ENCODE measurements at places on chromosomes 5 and 9. TPM values are rescaled to one million over a fixed set of nuclear protein-coding genes. Genes with fewer than 3 reads are reported as not detected.
A peak's percentile ranks its signal among the peaks of the same experiment; 100 is the strongest.

DNA sequence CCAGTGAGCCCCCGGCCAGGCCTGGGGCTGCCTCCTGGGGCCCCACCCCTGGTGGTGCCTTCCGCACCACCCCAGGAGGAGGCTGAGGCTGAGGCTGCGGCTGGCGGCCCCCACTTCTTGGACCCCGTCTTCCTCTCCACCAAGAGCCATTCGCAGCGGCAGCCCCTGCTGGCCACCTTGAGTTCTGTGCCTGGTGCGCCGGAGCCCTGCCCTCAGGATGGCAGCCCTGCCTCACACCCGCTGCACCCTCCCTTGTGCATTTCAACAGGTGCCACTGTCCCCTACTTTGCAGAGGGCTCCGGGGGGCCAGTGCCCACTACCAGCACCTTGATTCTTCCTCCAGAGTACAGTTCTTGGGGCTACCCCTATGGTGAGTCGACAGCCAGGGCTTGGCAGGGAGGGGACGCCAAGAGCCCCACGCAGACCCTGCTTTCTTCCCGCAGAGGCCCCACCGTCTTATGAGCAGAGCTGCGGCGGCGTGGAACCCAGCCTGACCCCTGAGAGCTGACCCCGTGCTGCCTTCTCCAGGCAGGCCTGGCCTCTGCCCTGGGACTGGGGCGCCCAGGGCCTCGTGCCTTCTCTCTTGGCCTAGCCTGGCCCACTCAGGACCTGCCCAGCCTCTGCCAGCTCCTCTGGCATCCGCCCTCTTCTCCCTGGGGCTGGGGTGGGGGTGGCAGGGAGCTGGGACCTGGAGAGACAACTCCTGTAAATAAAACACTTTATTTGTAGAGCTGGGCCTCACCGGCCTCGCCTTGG, 4.0 kb upstream of the EHMT1 start:
- H3K27me3 ChIP-seq: no peaks in the 10 kb centered on the region
- no peak for DNase-seq
- H3K36me3 ChIP-seq: peaks cover 31% of the 10 kb centered on the region
- peaks cover 4% of the 10 kb centered on the region for H3K4me1 ChIP-seq

Gene SIGMAR1
- 165 TPM for total RNA-seq

Gene HCN1
- 0.09 TPM for total RNA-seq

Gene ANXA2R
- total RNA-seq: 1.4 TPM

Gene LOX
- 3.6 TPM for total RNA-seq

Gene RAB3C
- 0.07 TPM for total RNA-seq

GRCh38 chr5:136052692-136053335, 24.0 kb downstream of the TGFBI start:
- no peaks in the 10 kb centered on the region for H3K4me1 ChIP-seq
- no peaks in the 10 kb centered on the region for H3K36me3 ChIP-seq
- H3K27me3 ChIP-seq: no peaks in the 10 kb centered on the region
- no peak overlapping the region for H3K4me3 ChIP-seq
- no peak overlapping the region for H3K27ac ChIP-seq
- no peak for DNase-seq

DNA sequence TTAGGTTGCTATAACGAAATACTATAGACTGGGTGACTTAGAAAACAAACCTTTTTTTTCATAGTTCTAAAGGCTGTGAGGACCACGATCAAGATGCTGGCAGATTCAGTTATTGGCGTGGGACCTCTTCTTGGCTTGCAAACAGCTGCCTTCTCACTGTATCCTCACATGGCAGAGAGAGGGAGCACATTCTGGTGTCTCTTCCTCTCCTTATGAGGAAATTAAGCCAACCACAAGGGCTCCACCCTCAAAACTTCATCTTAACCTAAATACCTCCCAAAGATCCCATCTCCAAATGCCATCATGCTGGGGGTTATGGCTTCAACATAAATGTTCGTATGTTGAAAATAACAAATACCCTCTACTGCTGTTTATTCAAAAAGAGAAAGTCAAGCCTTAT, 197.1 kb downstream of the CEMIP2 start:
- DNase-seq: no peak
- H3K4me1 ChIP-seq: peaks cover 7% of the 10 kb centered on the region
- H3K27me3 ChIP-seq: no peaks in the 10 kb centered on the region
- H3K4me3 ChIP-seq: no peak overlapping the region
- H3K36me3 ChIP-seq: no peaks in the 10 kb centered on the region

Gene CCDC187
- not detected for total RNA-seq

DNA sequence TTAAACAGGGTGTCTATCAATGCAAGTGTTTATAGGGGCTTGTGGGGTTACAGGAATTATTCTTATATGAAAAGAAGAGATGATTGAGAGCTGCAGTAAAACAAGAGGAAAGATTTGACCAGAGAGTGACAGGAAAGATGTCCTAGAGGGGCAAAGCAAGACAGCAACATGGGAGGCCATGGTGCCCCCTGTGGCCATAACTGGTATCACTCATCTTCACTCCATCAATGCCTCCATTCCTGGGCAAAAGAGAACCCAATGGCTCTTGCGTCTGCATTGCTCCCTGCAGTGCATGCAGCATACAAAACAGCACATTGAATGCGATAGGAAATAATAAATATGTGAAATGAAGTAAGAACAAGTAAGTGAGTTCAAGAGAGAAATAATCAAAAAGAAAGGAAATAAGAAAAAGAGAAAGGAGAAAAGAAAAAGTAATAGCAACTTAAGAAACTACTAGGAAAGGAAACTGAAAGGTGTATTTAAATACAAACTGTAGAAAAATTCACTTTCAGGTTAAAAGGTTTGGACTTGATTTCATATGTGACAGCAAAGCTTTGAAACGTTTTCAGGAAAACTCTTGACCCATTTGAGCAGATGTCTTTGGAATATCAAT, 206.6 kb downstream of the SEMA5A start:
- H3K36me3 ChIP-seq: no peaks in the 10 kb centered on the region
- DNase-seq: peak; percentile 9
- no peaks in the 10 kb centered on the region for H3K27me3 ChIP-seq
- no peak overlapping the region for H3K4me3 ChIP-seq
- no peaks in the 10 kb centered on the region for H3K4me1 ChIP-seq
- H3K27ac ChIP-seq: no peak overlapping the region

DNA sequence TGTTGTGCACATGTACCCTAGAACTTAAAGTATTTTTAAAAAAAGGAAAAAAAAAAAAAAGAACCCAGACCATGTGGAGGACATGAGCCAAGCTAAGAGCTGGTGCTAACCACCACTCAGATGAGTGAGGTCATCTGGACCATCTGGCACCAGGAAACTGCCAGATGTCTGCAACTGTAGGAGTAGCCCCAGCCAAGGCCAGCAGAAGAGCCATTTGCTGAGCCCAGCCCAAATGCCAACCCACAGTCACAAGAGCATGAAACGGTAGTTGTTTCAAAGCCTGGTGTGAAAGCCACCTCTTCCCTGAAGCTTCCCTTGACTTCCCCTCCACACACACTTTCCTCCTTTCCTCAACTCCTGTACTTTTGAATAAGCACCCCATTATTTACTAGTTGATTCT, 69.2 kb upstream of the FCN1 start:
- no peak for DNase-seq
- no peaks in the 10 kb centered on the region for H3K36me3 ChIP-seq
- H3K27me3 ChIP-seq: no peaks in the 10 kb centered on the region

Gene URM1
- 67.0 TPM for total RNA-seq

Gene MTREX
- total RNA-seq: 139 TPM

GRCh38 chr5:126461838-126462237, 38.6 kb downstream of the GRAMD2B start:
- no peak overlapping the region for H3K4me3 ChIP-seq
- no peaks in the 10 kb centered on the region for H3K36me3 ChIP-seq
- H3K4me1 ChIP-seq: no peaks in the 10 kb centered on the region
- no peak for DNase-seq
- no peak overlapping the region for H3K27ac ChIP-seq

DNA sequence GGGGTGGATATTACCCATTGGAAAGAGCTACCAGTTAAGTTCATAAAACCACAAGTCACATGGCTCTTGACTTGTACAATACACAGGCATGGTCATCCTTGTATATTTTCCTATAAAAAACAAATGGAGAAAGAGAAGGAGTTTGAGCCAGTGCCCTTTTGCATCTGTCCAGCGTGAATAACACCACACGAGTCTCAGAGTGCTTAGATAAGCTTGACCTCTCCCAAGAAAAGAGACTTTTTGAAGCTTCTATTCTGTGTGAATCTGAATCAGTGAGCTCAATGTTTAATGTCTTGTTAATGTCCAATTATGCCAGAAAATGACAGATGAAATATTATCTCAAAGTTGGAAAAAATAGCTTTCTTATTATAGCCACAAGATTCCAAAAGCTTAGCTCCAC, 30.9 kb upstream of the LPAR1 start:
- H3K4me3 ChIP-seq: no peak overlapping the region
- H3K36me3 ChIP-seq: no peaks in the 10 kb centered on the region
- H3K27ac ChIP-seq: no peak overlapping the region
- DNase-seq: no peak
- H3K27me3 ChIP-seq: no peaks in the 10 kb centered on the region

Gene BTNL9
- not detected for total RNA-seq

Gene RNF224
- 0.17 TPM for total RNA-seq

Gene RABGAP1
- total RNA-seq: 64.0 TPM

Gene FBP1
- not detected for total RNA-seq

Gene KCTD16
- total RNA-seq: 1.1 TPM

DNA sequence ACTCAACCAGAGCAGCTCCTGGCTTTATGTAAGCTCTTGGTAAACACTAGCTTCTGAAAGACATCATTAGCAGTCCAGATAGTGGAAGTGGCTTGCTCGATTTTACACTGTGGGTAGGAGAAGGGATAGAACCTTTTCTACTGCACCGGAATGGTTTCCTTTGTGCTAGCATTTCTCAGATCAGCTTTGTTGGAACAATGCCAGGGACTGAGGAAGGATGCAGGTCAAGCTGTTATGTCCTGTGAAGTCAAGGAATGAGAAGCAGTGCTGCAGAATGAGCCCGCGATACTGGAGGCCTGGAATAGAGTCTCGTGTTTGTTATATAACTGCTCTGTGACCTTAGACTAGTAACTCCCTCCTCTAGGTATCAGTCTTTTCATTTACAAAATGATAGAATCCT, 233.6 kb downstream of the GABRB2 start:
- H3K27me3 ChIP-seq: no peaks in the 10 kb centered on the region
- H3K27ac ChIP-seq: no peak overlapping the region
- no peaks in the 10 kb centered on the region for H3K4me1 ChIP-seq
- no peaks in the 10 kb centered on the region for H3K36me3 ChIP-seq
- H3K4me3 ChIP-seq: no peak overlapping the region

GRCh38 chr9:82382887-82383616, 394.5 kb downstream of the SPATA31D1 start:
- H3K36me3 ChIP-seq: no peaks in the 10 kb centered on the region
- H3K4me1 ChIP-seq: no peaks in the 10 kb centered on the region
- no peak overlapping the region for H3K4me3 ChIP-seq
- H3K27me3 ChIP-seq: no peaks in the 10 kb centered on the region
- peak; percentile 38 for DNase-seq

DNA sequence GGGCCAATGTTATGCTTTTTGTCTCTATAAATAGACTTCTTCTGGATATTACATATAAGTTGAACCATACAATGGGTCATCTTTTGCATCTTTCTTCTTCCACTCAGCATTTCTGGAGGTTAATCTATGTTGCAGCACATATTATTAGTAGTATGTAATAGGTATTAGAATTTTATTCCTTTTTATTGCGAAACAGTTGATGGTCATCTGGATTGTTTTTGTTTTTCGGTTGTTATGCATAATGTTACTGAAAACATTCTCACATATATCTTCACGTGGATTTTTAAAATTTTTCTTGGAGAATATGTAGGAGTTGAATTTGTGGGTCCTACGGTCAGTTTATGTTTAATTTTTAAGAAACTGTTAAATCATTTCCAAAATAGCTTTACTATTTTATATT, 466.8 kb downstream of the SLCO4C1 start:
- H3K4me3 ChIP-seq: no peak overlapping the region
- no peaks in the 10 kb centered on the region for H3K36me3 ChIP-seq
- no peak for DNase-seq

DNA sequence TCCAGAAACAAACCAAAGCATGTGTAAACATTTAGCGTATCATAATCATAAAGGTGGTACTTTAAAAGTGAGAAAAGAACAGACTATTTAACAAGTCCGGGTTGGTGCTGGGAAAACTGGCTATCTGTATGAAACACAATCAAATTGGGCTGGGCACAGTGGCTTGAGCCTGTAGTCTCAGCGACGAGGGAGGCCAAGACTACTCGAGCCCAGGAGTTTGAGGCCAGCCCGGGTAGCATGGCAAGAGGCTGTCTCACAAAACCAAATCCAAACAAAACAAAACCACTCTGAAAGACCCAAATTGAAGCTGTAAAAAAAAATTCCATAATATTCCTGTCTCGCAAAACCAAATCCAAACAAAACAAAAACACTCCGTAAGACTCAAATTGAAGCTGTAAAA, 4.3 kb downstream of the MRNIP start:
- no peak overlapping the region for H3K27ac ChIP-seq
- no peaks in the 10 kb centered on the region for H3K27me3 ChIP-seq
- DNase-seq: no peak
- H3K4me3 ChIP-seq: no peak overlapping the region
- peaks cover 13% of the 10 kb centered on the region for H3K36me3 ChIP-seq
- no peaks in the 10 kb centered on the region for H3K4me1 ChIP-seq

DNA sequence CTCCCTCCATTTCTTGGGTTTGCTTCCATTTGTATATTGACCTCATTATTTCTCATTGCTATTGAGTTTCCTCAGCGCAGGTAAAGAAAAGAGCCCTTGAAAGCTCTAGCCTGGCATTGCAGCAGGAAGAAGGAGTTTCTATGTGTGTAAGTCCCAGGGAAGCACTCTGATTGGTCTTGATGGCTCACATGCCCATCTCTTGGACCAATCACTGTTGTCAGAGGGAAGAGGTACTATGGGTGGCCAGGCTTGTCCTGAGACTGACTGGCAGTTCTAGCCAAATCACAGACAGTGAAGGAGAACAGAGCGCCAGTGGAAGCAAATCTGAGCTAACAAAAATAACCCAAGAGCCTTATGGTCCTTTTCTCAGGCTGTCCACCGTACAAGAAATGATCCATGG, 219.0 kb downstream of the PAX5 start:
- H3K27me3 ChIP-seq: peaks cover 9% of the 10 kb centered on the region
- no peaks in the 10 kb centered on the region for H3K36me3 ChIP-seq
- H3K4me1 ChIP-seq: no peaks in the 10 kb centered on the region
- no peak for DNase-seq
- H3K4me3 ChIP-seq: no peak overlapping the region

GRCh38 chr5:88666761-88667495, 216.1 kb downstream of the MEF2C start:
- H3K27me3 ChIP-seq: no peaks in the 10 kb centered on the region
- peak; percentile 54 for DNase-seq
- H3K36me3 ChIP-seq: no peaks in the 10 kb centered on the region
- peak overlapping the region; percentile 50 for H3K4me3 ChIP-seq
- peaks cover 33% of the 10 kb centered on the region for H3K4me1 ChIP-seq

GRCh38 chr9:134722120-134722701, 80.6 kb downstream of the COL5A1 start:
- H3K4me1 ChIP-seq: no peaks in the 10 kb centered on the region
- H3K27me3 ChIP-seq: no peaks in the 10 kb centered on the region
- no peak overlapping the region for H3K4me3 ChIP-seq
- H3K27ac ChIP-seq: no peak overlapping the region

Gene TERT
- 14.2 TPM for total RNA-seq

GRCh38 chr9:71647094-71647591, 121.2 kb downstream of the CEMIP2 start:
- DNase-seq: peak; percentile 94
- no peaks in the 10 kb centered on the region for H3K36me3 ChIP-seq
- H3K27me3 ChIP-seq: no peaks in the 10 kb centered on the region
- H3K27ac ChIP-seq: peak overlapping the region; percentile 17

GRCh38 chr9:86637515-86637914, 283.3 kb upstream of the TUT7 start:
- H3K36me3 ChIP-seq: no peaks in the 10 kb centered on the region
- H3K4me1 ChIP-seq: peaks cover 51% of the 10 kb centered on the region
- H3K27ac ChIP-seq: no peak overlapping the region
- H3K4me3 ChIP-seq: no peak overlapping the region
- DNase-seq: peak; percentile 60
